IPS-NIHi11 (cell line): ENCODE measurements at places on chromosomes 2 and 18.

DNA sequence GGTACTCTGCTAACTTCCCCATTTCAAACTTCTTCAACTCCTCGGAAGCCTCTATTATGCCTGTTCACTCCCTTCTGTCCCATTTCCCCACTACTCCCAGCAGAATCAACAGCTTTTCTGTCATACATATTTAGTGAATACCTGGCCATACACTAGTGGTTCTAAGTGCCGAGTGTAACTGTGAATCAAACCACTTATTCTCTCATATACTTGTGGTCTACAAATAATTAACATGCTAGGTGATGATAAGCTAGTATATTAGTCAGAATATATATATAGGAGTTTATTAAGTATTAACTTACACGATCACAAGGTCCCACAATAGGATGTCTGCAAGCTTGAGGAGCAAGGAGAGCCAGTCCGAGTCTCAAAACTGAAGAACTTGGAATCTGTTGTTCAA lies 150.7 kb downstream of the CCDC102B start:
- DNase-seq, result no peak

- DNase-seq, result no peak
Observed at GRCh38 chr2:26542676-26543505, 65.0 kb upstream of the OTOF start.

GRCh38 chr2:158781353-158781961 lies 13.7 kb upstream of the DAPL1 start:
- no peak for DNase-seq

DNA sequence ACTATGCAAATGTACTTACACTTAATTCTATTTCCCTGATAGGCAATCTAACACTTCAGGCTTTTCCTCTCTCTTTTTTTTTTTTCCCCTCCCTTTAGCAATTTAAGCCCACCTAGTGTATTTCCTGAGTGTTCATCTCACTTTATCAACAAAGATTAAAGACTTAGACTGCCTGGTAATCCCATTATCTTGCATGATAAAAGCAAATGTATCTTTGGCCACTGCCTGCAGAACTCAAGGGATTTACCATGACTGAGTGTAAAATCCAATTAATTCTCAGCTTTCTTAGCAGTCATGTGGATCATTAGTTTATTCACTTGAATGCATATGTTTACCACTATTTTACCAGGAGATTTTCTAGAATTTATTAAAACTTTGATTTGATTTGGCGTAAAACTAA lies 1102.2 kb upstream of the GYPC start:
- DNase-seq, result no peak

DNA sequence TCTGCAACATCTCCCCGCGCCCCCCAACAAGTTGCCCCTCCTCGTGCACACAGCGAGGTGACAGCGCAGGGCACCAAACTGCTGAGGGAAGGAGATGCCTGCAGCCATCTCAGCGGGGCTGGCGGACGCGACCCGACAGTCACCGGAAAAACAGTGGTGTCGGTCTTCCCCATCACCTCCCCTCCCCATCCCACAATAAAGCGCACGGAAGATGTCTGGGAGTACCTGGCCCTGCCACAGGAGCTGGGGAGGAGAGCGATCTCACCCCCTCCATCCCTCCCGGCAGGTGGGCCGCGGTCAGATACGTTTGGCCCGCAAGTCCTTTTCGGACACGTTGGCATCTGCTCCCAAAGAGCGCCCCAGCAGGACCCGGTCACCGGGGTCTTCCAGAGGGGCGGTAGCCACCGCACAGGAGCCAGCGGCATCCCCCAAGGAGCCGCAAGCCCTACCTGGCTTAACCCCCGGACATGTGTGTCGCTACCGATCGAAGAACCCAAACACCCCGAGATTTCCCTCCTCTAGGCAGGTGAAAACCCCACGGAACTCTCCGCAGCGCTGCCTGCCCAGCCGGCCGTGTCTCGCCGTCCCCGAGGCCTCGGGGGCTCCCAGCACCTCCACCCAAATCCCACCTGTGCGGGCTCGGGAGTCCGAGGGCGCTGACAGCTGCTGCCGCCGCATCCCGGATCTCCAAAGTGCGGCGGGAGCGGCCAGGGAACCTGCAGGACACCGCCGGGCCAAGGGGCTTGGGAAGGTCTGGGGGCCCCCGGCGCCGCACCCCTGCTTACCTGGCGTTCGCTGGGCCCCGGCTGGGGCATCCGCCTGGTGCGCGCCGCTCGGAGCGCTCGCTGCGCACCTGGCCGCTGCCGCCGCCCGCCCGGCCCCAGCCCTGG lies 657 bp downstream of the ATP8B1 start:
- peak; percentile 50 for DNase-seq
